HCT116 (cell line): ENCODE measurements at places on chromosomes 2 and 18.
A peak's percentile ranks its signal among the peaks of the same experiment; 100 is the strongest.

- DNase-seq: no peak
Measured at GRCh38 chr18:40325988-40326387, 1629.0 kb upstream of the PIK3C3 start.

- DNase-seq: peak; percentile 21
Measured at GRCh38 chr2:54899576-54900200, 150.6 kb downstream of the RTN4 start.

DNA sequence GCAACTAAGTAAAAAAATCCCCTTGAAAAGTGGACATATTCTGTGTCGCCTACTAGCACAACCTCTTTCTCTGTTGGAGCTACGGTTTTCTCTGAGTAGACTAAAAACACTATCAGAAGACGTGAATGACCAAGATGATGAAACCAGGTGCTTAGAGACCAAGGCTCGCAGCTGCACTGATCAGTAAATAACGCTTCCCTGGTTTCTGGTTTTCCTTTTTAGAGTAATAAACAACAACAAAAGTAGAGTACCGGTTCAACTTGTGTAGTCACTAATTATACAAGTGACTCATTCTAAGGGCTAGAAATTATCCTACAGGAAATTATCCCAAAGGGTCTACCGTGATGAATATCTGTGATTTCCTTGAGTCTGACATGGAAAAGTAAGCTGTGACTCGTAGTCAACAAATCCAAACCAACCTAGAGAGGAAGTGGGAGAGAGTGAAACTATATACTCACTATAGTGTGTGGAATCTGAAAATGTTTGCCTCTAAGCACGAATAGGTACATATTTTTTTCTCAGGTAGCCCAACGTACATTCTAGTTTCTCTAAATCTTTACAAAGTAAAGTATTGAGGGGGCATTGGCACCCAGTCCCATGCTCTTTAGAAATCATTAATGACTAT, 17.8 kb downstream of the RASGRP3 start:
- DNase-seq: no peak

DNA sequence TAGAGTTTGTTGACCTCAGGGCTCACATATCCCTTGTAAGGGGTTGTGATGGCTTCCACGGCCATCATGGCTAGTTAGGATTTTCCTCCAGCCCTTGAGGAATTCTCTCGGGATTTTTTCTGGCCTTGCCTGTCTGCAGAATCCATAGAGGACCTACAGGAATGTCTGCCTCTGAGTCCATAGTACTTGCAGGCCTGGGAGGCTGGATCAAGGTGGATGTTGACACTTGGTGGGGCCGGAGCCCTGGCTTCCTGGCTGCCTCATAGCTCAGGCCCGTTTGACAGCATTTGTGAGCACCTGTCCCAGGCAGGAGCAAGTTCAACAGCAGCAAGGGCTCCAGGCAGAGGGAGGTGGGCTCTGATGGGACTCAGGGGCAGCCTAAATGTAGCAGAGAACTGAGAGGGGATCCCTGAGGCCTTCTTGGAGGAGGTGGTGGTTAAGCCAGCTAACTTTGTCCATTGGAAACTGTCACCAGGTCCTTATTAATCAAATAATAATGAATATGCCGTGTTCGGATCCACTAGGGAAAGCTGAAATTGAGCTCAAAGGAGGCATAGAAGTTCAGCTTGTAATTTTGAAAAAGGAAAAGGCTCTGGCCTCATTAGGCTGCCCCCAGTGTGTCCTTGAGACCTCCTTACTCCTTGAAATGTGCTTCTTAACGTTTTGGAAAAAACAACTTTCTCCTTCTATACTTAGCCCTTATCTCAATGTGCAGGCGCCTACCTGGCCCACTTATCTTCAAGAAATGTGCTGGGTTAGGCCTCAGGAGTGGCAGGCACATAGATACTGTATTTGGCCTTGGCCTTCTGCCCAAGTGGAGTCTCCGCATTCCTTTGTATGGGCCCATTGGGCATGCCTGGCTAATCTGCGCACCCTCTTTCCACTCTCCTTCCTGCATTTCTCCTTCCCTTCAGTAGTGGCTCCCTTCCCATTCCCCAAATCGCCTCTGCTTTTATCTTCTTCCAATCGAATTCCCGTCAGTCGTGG, 66.9 kb downstream of the HPCAL1 start:
- no peak for DNase-seq

DNA sequence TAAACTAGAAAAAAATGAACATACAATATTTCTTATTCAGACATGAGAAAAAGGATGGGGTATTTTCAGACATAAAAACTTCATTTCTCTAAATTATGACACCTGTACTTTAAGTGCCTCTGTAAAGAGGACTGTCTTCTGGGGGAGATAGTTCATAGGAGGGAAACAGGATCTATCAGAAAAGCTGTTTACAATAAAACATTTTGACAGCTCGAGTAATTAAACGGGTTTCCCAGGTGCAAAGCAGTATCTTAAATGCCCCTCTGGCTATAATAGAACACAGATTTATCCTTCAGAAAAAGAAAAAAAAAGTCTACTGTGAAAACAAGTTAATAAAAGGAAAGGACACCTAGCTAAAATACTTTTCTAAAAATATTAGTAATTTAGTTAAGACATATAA, 311.4 kb upstream of the UBE2E3 start:
- no peak for DNase-seq

DNA sequence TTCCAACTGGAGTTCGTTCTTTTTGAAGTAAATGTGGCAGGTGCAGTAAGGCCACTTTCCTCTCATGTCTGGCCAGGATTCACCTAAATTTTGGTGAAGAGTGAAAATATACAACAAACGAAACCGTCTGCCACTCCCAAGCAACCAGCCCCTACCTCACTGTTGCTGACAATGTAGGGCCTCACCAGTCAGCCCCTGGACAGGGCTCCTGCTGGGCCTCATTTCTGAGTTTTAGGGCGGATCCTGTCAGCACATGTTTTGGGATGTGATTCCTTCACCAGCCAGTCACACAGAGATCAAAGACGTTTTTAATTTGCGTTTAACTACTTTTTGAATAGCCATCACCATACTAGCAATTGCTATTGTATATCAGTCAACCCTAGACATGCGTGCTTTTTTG, 185.0 kb downstream of the WDR7 start:
- no peak for DNase-seq

GRCh38 chr2:147657086-147658000, 187.5 kb upstream of the ACVR2A start:
- DNase-seq: no peak

DNA sequence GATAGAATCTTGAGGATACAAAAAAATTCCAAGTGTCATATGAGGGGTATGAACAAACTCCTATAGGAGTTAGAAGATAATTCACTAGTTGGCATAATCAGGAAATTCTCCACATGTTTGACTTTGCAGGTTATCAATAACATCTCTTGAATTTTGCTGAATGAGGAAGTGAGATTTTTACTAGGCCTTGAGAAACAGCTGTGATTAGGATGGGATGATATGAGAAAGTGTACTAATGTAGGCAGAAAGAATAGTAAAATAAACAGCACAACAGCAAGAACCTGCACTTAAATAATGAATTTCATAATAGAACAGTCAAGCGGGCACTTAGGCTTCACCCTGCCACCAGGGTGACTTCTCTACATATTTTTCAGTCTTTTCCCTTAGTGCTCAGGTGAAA, 570.8 kb upstream of the CRIM1 start:
- no peak for DNase-seq

DNA sequence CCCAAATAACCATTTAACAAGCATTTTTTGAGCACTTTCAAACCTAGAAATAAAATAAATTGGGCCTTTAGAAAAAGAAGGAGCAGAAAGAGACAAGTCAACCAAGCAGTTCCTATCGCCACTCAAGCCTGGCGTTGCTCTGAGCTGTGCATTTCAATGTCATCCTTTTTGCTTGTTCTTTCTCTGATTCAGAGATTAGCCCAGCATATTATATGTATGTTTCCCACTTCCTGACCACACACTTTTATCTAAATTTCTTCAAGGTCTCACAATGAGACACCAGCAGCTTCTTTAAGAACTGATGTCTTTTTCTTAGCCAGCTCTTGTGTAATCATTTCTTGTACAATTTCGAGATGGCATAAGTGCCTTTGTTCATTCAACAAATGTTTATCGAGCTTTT, 344.5 kb upstream of the ID2 start:
- no peak for DNase-seq

- no peak for DNase-seq
Measured at GRCh38 chr2:206801418-206802189, 36.2 kb downstream of the FASTKD2 start.

- no peak for DNase-seq
Measured at GRCh38 chr18:6022074-6022444, 126.7 kb upstream of the TMEM200C start.

DNA sequence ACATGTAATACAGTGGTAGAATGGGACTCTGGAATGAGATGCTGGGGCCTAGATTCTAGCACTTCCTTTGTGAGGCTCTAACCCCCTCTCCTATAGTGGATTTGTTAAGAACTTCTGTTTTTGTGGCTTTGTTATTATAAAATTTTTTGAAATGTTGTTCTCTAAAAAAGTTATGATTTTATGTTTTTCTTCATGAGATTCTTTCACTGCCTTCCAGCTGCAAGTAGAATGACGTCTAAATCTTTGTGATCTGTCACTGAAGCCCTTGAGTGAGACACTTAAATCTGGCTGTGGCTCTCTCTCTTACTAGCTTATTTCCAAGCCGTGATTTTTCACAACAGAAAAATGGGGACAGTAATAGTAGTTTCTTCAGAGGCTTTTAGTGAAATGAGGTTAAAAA, 1.6 kb downstream of the CASP8 start:
- no peak for DNase-seq

- DNase-seq: no peak
Measured at GRCh38 chr2:223688094-223688835, 86.1 kb upstream of the SCG2 start.

DNA sequence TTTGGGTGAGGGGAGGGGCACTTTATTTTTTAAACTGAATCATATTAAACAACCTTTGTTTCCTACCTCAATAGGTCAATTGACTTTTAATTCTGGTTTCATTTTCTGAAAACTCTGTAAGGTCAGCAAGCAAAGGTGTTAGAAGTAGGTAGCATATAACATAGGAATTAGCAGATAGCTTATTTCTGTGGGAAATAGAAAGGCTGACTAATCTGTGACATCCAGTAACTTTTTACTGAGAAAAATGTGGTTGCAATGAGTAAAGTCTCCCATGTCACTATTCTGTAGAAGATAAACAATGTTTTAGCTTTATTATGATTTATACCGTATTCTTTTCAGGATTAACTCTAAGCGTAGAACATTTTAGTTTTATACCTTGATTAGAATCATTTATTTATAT, 240.4 kb downstream of the PLCL1 start:
- no peak for DNase-seq

- DNase-seq: no peak
Measured at GRCh38 chr2:96881349-96882195, 11.7 kb upstream of the SEMA4C start.

DNA sequence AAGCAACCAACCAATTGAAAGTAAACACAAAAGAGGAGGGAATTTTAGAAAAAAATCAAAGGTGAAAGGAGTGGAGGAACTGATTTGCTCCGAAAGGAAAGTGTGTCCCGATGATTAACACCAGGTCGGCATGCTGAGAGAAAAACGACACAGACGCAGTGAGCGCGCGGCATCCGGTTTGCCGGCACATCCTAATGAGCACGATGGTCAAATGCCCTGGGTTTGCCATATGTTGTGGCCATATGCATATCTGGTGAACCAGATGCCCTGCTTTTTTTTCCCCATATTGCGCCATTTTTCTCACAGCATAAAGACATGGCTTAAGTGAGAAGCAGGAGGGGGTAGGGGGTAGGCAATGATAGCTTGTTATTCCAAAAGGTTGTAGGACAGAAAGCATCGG, 626.7 kb downstream of the BCL11A start:
- no peak for DNase-seq

GRCh38 chr2:111990375-111990774, 64.7 kb upstream of the TMEM87B start:
- DNase-seq: no peak

- no peak for DNase-seq
Measured at GRCh38 chr2:144541396-144541795, 21.5 kb upstream of the ZEB2 start.

DNA sequence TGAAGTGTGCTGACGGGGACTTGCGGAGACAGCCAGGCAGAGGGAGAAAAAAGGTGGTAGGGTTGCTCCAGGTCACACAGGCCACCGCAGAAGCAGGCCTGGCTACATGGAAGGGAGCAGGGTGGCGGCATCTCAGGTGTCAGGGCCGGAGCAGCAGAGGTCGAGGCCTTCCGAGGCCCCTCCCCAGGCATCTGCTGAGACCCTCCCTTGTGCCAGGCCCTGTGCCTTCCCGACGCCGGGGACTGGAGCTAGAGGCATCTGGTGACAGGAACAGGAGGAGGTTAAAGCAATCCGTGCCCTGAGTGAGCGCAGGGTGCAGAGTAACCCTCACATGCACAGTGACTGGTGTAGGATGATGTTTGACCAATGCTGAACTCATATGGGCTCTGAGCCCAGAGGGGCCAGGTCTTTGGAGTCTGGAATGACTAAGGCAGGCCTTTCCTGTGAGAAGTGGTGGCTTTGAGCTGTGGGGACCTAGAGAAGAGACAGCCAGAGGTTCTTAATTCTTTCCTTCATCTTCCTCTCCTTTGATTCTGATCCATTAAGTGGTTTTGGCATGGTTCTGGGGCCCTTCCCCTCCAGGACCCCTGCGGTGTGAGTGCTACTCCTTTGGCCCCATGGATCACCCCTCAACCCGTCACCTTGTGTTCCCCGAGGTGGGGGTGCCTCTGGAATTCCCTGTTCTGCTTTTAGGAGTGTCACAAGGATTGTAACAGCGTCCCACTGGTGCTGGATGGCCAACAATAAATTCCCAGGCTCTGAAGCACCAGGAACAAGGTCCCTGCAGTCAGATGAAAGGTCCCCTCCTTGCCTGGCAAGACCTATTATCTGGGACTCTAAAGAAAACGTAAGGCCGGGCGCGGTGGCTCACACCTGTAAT, 72.1 kb downstream of the KLHL29 start:
- no peak for DNase-seq

DNA sequence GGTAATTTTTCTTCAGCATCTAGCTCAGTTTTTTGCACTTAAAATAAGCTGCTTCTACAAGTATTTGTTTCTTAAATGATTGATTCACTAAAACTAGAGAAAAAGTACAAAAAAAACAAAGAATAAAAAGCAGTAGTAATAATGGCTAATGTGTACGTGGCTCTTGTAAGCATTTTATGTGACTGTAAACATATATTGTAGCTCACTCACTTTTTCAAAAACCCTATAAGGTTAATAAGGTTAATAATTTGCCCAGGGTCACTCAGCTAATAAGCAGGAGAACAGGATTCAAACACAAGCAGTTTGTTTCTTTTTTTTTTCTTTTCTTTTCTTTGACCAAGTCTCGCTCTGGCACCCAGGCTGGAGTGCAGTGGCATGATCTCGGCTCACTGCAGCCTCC, 67.5 kb downstream of the RMDN2 start:
- DNase-seq: no peak
